A549 treated with dexamethasone at 1 μM for 4 hours (cell line): ENCODE measurements at places on chromosomes 1 and 21. TPM values are rescaled to one million over a fixed set of nuclear protein-coding genes. Genes with fewer than 3 reads are reported as not detected.

Gene ZSWIM5
- 0.36 to 0.71 TPM (median 0.57 TPM) in 5 replicates for total RNA-seq

Gene RGS13
- total RNA-seq: not detected in 5 replicates

Gene BCAN
- total RNA-seq: 0.11 to 0.14 TPM in 2 of 5 replicates, not detected in the others

Gene WNT3A
- total RNA-seq: 0.02 to 0.07 TPM (median 0.04 TPM) in 4 of 5 replicates, not detected in the other

Gene ANKRD35
- total RNA-seq: 0.04 to 0.07 TPM (median 0.06 TPM) in 5 replicates

Gene SHE
- total RNA-seq: 0.10 to 0.19 TPM (median 0.17 TPM) in 5 replicates

Gene RXFP4
- total RNA-seq: 0.07 TPM in 1 of 5 replicates, not detected in the others

Gene KCNE2
- total RNA-seq: not detected in 5 replicates

Gene TMPRSS2
- 0.08 to 0.21 TPM (median 0.11 TPM) in 5 replicates for total RNA-seq

Gene IL22RA1
- total RNA-seq: 6.5 to 10.0 TPM (median 9.5 TPM) in 5 replicates

Gene FLG2
- not detected in 5 replicates for total RNA-seq

Gene MAGI3
- total RNA-seq: 3.4 to 4.9 TPM (median 4.1 TPM) in 5 replicates

Gene FCRL5
- not detected in 5 replicates for total RNA-seq

Gene CFHR2
- not detected in 5 replicates for total RNA-seq

Gene BSND
- total RNA-seq: 0.01 TPM in 1 of 5 replicates, not detected in the others

Gene LCE3D
- 2.1 to 4.5 TPM (median 3.6 TPM) in 5 replicates for total RNA-seq

Gene ACTL8
- total RNA-seq: 1.5 to 1.8 TPM (median 1.7 TPM) in 5 replicates

Gene AQP10
- total RNA-seq: not detected in 5 replicates

Gene LIPI
- total RNA-seq: not detected in 5 replicates

Gene CYP4Z1
- not detected in 5 replicates for total RNA-seq

Gene CHODL
- total RNA-seq: 0.03 TPM in 1 of 5 replicates, not detected in the others

Gene C1orf56
- 5.6 to 8.1 TPM (median 6.4 TPM) in 5 replicates for total RNA-seq

Gene CNR2
- total RNA-seq: 0.02 TPM in 1 of 5 replicates, not detected in the others

Gene IFI44L
- 0.02 to 0.05 TPM (median 0.02 TPM) in 3 of 5 replicates, not detected in the others for total RNA-seq

Gene FMO1
- total RNA-seq: not detected in 5 replicates

Gene CLCA1
- total RNA-seq: 0.04 TPM in 1 of 5 replicates, not detected in the others

Gene DRAXIN
- 0.03 to 0.11 TPM (median 0.06 TPM) in 5 replicates for total RNA-seq

Gene SORT1
- 4.4 to 5.4 TPM (median 5.1 TPM) in 5 replicates for total RNA-seq

Gene KANK4
- total RNA-seq: 0.27 to 0.46 TPM (median 0.40 TPM) in 5 replicates

Gene SMYD3
- 13.5 to 15.0 TPM (median 14.4 TPM) in 5 replicates for total RNA-seq

Gene AMY1A
- not detected in 5 replicates for total RNA-seq

Gene F5
- total RNA-seq: 0.09 to 0.36 TPM (median 0.12 TPM) in 5 replicates

Gene AVPR1B
- total RNA-seq: not detected in 5 replicates

Gene GPR25
- not detected in 5 replicates for total RNA-seq

Gene NCAM2
- not detected in 5 replicates for total RNA-seq

Gene FMO2
- total RNA-seq: not detected in 5 replicates

Gene SLC37A1
- total RNA-seq: 3.0 to 3.7 TPM (median 3.4 TPM) in 5 replicates

Gene RBM11
- total RNA-seq: not detected in 5 replicates

Gene ST6GALNAC3
- 0.21 to 1.1 TPM (median 0.64 TPM) in 5 replicates for total RNA-seq

Gene UBE2U
- total RNA-seq: not detected in 5 replicates

Gene VSIG8
- 0.06 to 0.11 TPM in 2 of 5 replicates, not detected in the others for total RNA-seq

Gene SPRR1B
- total RNA-seq: not detected in 5 replicates

Gene ECM1
- 1.1 to 2.4 TPM (median 1.5 TPM) in 5 replicates for total RNA-seq

Gene SPOCD1
- total RNA-seq: 2.8 to 4.4 TPM (median 3.9 TPM) in 5 replicates

Gene PLEKHG5
- 2.2 to 4.7 TPM (median 3.6 TPM) in 5 replicates for total RNA-seq

Gene CFHR3
- total RNA-seq: 0.06 to 0.21 TPM (median 0.12 TPM) in 4 of 5 replicates, not detected in the other

Gene CASQ2
- total RNA-seq: 0.02 TPM in 1 of 5 replicates, not detected in the others

Gene CR1L
- 0.18 TPM in 1 of 5 replicates, not detected in the others for total RNA-seq

Gene OR10Z1
- total RNA-seq: not detected in 5 replicates

Gene SPATA21
- 0.04 to 0.12 TPM (median 0.04 TPM) in 3 of 5 replicates, not detected in the others for total RNA-seq

Gene LIN9
- 6.3 to 8.3 TPM (median 6.8 TPM) in 5 replicates for total RNA-seq

Gene MTARC2
- total RNA-seq: 8.9 to 14.4 TPM (median 10.7 TPM) in 5 replicates

Gene COG2
- 19.1 to 21.5 TPM (median 20.6 TPM) in 5 replicates for total RNA-seq

Gene CLDN8
- not detected in 5 replicates for total RNA-seq

Gene KRTAP7-1
- not detected in 5 replicates for total RNA-seq
